ENCODE measurements at places on chromosomes 2 and 18.

- DNase-seq, result no peak
Measured at GRCh38 chr2:215668378-215668775, 232.5 kb upstream of the FN1 start.

DNA sequence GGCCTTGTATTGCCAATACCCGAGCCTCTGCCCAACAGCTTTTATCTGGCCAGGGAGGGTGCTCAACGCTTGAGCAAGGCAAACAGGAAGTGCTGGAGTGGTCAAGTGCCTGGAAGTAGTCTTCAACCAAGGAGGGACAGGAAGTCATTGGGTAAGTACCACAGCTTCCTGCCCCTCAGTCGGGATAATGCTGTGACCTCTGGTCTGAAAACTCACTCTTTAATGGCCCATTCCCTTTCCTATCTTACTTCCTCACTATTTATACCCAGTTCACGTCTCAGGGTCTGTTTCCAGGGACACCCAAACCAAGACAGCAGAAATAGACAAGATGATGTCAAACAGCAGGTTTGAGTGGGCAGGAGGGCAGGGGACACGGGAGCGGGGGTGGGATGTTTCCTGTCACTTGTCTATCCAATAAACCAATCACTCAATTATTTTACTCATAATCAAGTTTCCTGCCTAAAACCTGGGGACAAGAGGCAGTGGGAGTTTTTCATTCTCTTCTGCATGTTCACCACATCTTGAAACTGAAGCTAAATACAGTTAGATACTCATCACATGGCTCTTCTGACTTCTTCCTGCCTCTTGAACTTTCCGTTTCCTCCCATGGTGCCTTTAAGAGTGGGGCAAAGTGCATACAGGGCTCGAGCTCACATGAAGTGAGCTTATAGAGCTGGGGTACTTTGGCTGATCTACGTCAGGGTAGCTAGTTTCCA, 68.9 kb upstream of the CAB39 start:
- no peak for DNase-seq

GRCh38 chr2:9388199-9388681, 35.1 kb downstream of the ITGB1BP1 start:
- no peak for DNase-seq

GRCh38 chr2:69046221-69046662, 33.3 kb downstream of the ANTXR1 start:
- peak; percentile 56 for DNase-seq

GRCh38 chr2:86068136-86068588, 37.5 kb downstream of the POLR1A start:
- peak; percentile 35 for DNase-seq

DNA sequence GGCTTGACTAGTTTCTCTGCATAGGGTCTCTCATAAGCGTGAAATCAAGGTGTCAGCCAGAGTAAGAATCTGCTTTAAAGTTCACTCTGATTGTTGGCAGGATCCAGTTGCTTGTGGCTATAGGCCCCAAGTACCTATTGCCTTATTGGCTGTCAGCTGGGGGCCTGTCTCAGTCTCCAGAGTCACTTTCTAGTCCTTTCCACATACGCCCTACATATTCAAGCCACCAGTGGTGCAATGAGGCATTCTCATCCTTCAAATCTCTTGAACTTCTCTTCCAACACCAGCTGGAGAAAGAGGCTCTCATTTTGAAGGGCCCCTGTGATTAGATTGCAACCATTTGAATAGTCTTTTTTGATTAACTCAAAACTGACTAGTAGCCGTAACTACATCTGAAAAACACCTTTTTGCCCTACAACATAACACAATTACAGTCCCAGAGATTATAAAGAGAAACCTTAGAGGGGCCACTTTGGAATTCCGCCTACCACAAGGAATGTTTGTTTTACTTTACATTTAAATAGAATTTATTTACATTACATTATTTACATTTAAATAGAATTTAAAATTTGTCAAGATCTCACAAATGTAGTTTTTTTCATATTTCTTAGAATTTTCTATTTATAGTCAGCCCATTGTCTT, 520.1 kb downstream of the DSC3 start:
- DNase-seq, result no peak

GRCh38 chr18:49340446-49340845, 120.0 kb downstream of the DYM start:
- peak; percentile 84 for DNase-seq

GRCh38 chr2:223043164-223043941, 8.6 kb upstream of the KCNE4 start:
- DNase-seq, result no peak

DNA sequence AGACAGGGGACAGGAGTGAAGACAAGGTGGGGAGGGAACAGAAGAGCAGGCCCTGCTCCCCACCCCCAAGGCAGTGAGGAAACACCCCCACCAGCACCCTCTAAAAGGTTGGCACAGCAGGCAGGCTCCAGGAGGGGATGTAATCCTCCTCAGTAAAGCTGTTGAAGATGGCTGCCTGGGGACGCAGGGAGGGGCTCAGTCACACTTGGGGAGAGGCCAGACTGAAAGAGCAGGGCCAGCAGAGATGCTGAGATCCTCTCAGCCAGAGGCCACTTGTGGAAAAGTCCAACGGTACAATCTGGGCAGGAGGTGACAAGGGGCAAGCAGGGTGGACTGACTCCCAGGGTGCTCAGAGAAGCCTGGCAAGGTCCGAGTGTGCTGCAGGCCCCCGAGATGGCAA, 154.8 kb upstream of the ID2 start:
- no peak for DNase-seq
